ENCODE measurements at places on chromosomes 5 and 9.
A peak's percentile ranks its signal among the peaks of the same experiment; 100 is the strongest.

GRCh38 chr9:110199643-110200042 is 8.3 kb downstream of the C9orf152 start:
- no peak for DNase-seq

DNA sequence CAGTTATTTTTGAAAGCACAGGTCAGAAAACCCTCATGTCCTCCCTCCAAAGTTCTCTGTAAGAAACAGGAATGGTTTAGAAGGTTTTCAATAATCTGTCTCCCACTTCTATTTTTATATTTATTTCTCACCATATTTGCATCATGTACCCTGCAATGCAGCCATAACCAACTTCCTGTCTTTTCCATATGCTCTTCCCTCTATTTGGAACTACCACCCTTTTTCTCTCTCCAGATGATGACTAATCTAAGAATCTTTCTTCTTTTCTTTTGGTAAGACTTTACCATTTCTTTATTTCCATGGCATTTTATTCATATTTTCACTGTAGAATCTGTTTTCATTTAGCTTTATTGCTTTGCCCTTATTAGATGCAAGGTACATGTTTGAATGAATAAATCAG is 33.9 kb downstream of the MAN2A1 start:
- DNase-seq: no peak

- no peak for DNase-seq
Observed at GRCh38 chr9:121232251-121232650, 30.6 kb upstream of the RAB14 start.

- DNase-seq: no peak
Observed at GRCh38 chr9:89664896-89665329, 60.1 kb downstream of the GADD45G start.

- DNase-seq: no peak
Observed at GRCh38 chr9:113997610-113998009, 80.5 kb downstream of the AMBP start.

DNA sequence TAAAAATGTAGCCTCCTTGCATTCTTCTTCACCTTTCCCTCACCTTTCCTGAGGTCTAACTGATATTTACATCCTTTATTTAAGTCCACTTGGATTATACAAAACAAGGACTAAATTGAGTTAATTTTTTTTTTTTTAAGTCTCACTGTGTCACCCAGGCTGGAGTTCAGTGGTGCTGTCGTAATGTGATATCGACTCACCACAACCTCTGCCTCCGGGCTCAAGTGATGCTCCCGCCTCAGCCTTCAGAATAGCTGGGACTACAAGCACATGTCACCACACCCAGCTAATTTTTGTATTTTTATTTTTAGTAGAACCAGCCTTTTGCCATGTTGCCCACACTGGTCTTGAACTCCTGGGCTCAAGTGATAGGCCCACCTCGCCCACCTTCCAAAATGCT is 195.3 kb downstream of the BNC2 start:
- DNase-seq: no peak

DNA sequence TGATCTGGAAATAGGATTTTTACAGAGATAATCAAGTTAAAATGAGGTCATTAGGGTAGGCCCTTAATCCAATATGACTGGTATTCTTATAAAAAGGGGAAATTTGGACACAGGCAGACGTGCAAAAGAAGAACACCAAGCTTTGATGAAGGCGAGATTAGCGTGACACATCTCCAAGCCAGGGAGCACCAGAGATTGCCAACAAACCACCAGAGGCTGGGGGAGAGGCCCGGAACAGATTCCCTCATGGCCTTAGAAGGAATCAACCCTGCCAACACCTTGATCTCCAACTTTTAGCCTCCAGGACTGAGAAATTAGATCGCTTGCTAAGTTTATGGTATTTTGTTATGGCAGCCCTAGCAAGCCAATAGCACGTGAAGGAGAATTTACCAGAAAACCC is 10.8 kb upstream of the ARSI start:
- no peak for DNase-seq

DNA sequence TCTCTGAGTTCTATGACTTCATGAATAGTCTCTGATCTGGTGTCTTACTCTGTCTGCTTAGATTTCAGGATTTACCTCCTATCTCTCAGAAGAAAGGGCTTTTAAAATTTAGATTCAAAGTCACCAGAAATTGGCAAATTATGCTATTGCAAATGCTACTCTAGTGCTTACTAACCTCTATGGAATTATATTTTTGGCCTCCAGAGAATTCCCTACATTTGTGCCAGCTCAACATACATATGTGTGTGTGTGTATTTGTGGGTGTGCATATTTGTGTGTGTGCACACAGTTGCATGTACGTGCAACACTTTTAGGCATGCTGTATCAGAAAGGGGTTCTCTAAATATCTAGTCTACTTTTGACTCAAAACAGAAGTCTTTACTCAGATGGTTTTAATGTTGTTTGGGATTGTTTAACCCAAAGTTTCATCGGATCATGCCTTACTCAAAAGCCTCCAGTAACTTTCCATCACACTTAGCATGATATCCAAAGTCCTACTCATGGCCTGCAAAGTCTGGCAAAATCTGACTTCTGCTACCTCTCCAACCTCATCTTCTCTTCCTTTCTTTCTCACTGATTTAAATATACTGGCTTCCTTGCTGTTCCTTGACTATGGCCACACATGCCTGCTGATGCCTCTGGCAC is 147.6 kb upstream of the NR3C1 start:
- no peak for DNase-seq

DNA sequence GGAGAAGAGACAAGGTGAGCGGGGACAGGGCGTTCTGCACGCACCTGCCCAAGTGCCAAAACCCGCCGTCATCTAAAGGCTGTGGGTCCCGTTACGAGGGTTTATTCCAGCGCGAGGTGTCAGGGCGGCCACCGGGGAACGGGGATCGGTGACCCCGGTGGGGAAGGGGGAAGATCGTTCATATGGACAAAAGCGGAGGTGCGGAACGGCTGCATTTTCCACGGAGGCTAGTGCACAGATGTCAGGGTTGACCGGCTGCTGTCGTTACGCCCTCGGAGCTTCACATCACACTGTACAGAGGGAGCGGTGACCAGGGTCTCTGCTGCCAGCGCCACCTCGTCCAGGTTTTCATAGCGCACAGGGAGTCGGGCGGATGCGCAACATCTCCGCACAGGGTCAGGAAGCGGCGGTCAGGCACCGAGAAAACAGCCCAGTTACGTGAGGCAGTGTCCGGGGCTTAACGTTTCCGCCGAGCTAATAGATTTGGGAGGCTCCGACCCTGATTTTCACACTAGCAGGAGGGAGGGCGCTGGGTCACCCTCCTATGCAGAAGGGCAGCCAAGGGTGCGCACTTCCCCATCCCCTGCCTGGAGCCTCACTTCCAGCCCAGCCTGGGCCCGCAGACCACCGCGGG is 13.5 kb downstream of the BTNL9 start:
- no peak for DNase-seq

GRCh38 chr9:88993327-88993726 is 2.1 kb downstream of the S1PR3 start:
- no peak for DNase-seq

DNA sequence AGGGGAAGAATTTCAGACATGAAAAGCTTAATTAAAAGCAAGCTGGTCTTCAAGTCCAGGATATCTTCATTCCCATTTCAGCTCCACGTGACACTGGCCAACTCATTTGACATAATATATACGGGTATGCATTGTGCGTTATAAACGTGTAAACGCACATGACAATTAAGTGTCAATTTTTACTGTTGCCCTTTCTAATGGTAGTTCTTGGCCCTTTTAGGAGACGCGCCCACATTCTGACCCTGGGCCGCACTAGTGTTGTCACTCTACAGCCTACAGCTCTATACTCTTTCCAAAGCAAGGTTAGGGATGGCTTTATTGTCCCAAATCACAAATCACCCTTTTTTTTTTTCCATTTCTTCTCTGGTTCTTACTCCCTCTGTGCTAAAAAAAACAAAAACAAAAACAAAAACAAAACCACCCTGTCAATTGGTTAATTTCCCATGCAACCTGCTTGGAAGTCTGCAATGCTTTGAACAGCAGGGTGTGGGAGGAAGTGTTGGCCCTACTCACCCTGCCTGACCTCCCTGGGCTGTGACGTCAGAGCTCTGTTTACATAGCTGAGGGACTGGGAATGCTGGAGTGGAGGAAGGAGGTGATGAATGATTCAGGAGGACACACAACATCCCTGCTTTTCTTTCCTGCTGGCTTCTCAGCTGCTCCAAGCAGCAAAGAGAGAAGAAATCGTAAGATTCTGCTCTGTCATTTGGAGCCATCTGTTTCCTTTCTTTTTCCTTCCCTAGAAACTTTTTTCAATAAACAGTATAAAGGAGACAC is 19.3 kb downstream of the RFK start:
- no peak for DNase-seq

DNA sequence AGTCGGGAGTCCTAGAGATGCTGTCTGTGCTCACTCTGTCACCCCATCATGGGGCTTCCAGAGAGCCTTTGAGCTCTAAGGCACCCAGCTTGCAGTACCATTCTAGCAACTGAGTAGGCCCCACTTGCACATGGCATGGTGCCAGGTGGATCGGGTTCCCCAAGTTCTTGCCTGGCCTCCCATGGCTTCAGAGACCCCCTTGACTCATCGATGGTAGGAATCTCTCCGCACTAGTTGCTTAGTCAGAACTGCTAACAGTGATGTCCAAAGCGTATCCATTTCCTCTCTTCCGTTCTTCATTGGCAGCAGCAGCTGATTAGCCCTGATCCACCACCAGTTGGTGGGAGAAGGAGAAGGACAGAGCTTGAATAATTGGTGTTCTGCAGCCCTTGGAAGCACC is 70.3 kb upstream of the RARS1 start:
- DNase-seq: no peak

DNA sequence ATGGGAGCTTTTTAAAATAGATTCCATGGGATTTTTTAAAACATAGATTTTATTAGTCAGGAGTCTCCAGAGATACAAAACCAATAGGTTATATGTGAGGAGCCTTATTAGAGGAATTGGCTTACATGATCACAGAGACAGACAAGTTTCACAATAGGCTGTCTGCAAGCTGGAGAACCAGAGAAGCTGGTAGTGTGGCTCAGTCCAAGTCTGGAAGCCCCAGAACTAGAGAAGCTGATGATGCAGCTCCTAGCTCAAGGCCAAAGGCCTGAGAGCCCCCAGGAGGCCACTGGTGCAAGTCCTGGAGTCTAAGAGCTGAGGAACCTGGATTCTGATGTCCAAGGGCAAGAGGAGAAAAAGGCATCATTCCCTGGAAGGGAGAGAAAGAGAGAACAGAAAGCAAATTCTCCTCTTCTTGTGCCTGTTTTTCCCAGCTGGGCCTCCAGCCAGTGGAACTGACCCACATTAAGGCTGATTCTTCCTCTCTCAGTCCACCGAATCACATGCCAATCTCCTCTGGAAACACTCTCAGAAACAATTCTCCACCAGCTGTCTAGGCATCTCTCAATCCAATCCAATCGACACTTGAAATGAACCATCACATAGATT is 59.3 kb downstream of the AHRR start:
- DNase-seq: no peak

DNA sequence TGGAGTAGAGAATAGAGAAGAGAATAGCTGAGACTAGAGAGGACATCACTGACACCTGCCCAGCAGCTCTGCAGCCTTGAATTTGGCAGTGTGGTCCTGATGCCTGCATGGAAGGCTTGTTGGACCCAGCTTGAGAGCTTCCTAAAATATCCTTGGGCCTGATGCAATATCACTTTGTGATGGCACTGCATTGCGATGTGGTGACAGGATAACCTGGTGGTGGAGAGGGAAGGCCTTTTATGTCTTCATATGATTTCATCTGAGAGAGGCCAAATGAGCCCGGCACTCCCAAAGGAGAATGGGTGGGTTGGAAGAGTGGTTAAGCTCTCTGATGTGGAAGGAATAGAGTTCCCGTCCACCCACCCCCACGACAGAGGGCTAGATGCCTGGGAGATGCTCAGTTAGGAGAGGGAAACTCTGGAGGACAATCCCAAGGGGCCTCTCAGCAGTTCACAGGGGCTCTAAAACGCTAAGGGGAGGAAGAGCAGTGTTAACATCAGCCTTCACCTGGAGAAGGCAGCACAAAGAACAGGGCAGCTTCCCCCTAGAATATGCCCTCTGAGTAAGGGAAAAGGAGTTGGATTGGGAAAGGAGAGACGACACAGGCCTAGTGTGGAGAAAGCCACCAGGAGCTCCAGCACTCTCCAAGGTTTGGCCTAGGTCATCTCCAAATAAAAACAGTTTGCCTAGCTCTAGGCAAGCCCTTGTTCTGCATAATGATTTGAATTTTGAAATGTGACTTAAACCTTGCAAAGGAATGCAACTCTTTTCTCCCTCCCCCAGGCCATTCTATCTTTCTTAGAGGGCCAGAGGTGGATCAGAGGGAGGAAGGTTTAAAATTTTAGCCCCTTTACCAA is 99.8 kb upstream of the SSBP2 start:
- no peak for DNase-seq

- DNase-seq: no peak
Observed at GRCh38 chr5:142245786-142246185, 79.0 kb downstream of the SPRY4 start.

- DNase-seq: no peak
Observed at GRCh38 chr9:12813960-12814876, 39.4 kb downstream of the LURAP1L start.

DNA sequence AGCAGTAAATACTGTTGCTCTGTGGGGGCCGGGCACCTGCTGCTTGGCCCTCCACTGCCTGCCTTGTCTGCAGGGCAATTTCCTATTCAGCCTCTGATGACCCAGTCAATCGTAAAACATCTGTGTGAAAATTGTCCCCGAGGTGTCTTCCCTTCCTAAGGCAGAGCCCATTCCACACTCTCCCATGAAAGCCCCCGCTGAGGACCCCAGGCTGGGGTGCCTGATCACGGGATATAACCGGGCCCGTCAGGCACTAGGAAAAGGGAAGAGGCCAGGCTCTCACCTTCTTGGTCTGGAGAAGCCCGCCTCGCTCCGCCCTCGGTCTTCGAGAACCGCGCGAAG is 27.2 kb upstream of the SCGB3A1 start:
- DNase-seq: no peak

GRCh38 chr9:117104716-117105495 is 310.0 kb downstream of the ASTN2 start:
- DNase-seq: no peak

DNA sequence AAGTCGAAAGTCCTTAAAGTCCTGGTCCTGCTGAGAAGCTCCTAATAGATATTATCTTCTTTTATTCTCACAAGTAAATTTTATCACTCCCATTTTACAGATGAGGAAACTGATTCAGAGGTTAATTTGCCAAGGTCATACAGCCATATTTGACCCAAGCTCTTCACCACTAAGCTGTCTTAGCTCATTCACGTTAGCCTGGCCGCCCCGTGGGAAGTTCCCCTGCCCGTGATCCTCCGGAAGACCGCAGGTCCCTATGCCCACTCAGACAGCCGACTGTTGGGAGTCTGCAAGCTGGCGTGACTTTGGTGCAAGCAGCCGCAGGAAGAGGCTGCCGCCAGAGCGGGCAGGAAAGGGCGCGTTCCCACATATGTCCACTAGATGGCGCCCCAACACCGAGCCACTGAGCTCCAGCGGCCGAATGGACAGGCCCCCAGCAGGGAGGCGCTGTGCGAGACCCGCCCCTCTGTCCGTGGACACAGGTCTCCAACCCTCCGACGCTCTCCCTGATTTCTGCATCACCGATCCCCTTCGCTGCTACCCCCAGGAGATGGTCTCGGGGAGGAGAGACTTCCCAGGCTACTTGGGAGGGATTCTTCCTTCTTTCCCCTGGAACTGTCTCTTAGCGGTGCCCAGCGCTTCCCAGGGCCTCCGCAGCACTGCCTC is 10.0 kb upstream of the ARAP3 start:
- peak; percentile 67 for DNase-seq

- DNase-seq: no peak
Observed at GRCh38 chr5:71757590-71758543, 38.8 kb downstream of the CARTPT start.

All from T-helper 22 cell (primary cell).